ENCODE measurements at places on chromosomes 6 and 20.

DNA sequence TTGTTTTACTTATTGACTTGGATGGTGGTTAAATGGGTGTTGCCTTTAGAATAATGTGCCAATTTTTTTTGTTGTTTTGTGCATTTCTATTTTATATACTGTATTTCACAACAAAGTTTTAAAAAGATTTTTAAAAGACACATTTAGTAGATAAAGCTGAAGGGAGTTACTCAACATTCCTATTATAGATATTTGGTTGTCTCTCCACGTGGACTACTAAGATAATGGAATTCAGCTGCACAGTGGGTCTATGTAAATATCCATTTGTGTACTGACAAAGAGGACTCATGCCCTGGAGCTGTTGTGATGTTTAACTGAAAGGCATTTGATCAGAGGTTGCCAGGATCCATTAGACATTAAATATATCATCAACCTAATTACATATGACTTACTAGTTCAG lies 23.2 kb upstream of the FAM135A start:
- H3K4me3 ChIP-seq, result no peak overlapping the region
- no peaks in the 10 kb centered on the region for H3K27me3 ChIP-seq
- no peak overlapping the region for H3K27ac ChIP-seq
- no peak for DNase-seq
- no peaks in the 10 kb centered on the region for H3K4me1 ChIP-seq

GRCh38 chr6:35024551-35025054 lies 116.5 kb downstream of the TCP11 start:
- H3K27ac ChIP-seq, result peak overlapping the region; percentile 75
- H3K4me1 ChIP-seq, result peaks cover 68% of the 10 kb centered on the region
- no peaks in the 10 kb centered on the region for H3K36me3 ChIP-seq
- H3K27me3 ChIP-seq, result no peaks in the 10 kb centered on the region
- peak overlapping the region; percentile 31 for H3K4me3 ChIP-seq
- DNase-seq, result no peak

DNA sequence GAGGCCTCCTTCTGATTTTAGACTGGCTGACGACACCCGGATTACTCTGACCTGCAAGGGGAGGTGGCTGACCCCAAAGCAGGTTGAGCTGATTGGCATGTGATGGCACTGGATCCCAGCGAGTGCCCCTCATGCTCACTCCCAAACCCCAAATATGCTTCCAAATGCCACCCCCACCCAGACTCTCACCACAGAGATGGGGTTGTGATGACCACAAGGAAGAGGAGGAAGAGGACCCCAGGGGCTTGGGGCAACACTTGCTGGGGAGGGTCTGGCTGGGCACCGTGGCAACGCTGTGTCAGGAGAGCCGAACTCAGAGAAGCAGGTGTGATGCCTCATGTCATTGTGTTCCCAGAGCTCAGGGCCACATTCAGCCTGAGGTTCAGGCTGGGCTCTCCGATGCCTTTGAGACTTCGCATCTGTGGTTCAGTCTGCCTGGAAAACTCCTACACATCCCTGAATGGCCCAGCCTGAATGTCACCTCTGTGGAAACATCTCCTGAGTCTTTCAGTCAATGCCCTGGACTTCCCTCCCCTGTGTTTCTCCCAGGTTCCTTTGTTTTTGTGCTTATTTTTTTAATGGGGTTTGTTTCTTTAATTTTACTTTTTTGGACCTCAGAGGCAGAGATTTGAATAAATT lies 169.1 kb upstream of the PMEPA1 start:
- no peaks in the 10 kb centered on the region for H3K27me3 ChIP-seq
- no peak overlapping the region for H3K27ac ChIP-seq
- peaks cover 32% of the 10 kb centered on the region for H3K4me1 ChIP-seq
- no peak for DNase-seq
- no peaks in the 10 kb centered on the region for H3K36me3 ChIP-seq

DNA sequence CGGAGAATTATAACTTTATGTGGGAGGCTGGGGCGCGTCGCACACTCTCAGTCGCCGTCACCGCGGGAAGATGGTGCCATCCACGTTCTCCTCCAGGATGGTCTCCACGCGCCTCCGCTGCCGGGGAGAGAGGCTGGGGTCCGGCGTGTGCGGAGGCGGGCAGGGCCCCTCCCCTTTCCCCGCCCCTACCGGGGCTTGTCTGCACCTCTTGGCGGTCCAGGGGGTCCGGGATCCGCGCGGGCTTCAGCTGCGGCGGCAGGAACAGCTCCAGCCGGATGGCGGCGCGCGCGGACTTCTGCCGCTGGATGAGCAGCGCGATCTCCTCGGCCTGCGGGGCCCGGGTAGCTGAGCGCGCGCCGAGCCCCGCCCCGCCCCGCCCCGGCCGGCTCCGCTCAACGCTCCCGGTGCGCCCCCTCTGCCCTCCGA lies 807 bp downstream of the LKAAEAR1 start:
- peak overlapping the region; percentile 75 for H3K4me3 ChIP-seq
- H3K27ac ChIP-seq, result no peak overlapping the region
- H3K36me3 ChIP-seq, result no peaks in the 10 kb centered on the region
- peaks cover 33% of the 10 kb centered on the region for H3K4me1 ChIP-seq

DNA sequence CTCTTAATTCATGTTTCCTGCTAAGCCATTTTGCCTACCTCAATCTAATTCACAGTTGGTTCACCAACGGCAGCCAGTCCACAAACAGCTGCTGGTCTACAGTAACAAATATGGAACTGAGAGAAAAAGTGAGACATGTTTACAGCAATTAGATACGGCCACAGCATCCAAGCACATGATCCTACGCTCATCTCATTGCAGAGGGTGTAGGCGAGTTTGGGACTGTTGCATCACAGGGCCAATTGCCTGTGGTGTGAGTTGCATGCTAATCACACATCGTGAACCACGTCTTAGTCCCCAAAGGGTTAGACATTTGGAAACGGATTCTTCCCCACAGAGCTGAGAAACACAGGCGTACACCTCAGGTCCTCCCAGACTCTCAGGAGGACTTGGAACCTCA lies 166.9 kb downstream of the EYA2 start:
- H3K4me3 ChIP-seq, result no peak overlapping the region
- H3K27me3 ChIP-seq, result no peaks in the 10 kb centered on the region
- H3K36me3 ChIP-seq, result no peaks in the 10 kb centered on the region
- no peak for DNase-seq

GRCh38 chr6:38215225-38215624 lies 395.7 kb downstream of the ZFAND3 start:
- no peak overlapping the region for H3K27ac ChIP-seq
- no peaks in the 10 kb centered on the region for H3K36me3 ChIP-seq
- no peaks in the 10 kb centered on the region for H3K27me3 ChIP-seq
- DNase-seq, result no peak

GRCh38 chr20:50238081-50238800 lies 47.6 kb downstream of the CEBPB start:
- H3K4me3 ChIP-seq, result no peak overlapping the region
- H3K27me3 ChIP-seq, result no peaks in the 10 kb centered on the region
- H3K27ac ChIP-seq, result no peak overlapping the region

DNA sequence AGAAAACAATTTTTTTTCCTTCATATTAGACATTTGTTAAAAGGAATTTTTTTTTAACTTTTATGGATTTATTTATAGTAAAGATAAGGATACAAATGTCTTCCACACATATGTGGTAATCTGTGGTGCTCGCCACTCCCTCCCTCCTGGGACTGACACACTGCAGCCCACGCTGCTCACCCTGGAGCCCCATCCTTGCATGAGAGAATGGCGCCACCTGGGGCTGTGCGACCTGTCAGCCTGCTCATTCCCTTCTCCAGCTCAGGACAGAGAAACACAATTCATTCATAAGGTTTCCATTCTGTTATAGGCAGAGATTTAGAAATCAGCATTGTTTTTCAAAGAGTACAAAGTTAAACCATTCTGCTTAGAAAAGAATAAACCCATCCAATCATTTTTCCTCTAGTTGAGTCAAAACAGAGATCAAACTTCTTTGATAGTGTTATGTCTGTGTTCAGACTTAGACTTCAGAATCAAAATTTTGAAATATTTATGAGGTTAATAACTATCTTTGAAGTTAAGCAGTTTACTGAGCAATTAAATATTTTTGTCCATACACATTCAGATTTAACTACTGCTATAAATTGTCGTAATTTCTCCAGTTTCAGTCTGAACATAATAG lies 42.8 kb upstream of the DYNLRB1 start:
- peaks cover 4% of the 10 kb centered on the region for H3K36me3 ChIP-seq
- no peak for DNase-seq
- H3K27ac ChIP-seq, result peak overlapping the region; percentile 61
- no peaks in the 10 kb centered on the region for H3K27me3 ChIP-seq

- no peaks in the 10 kb centered on the region for H3K27me3 ChIP-seq
- DNase-seq, result no peak
- peaks cover 5% of the 10 kb centered on the region for H3K4me1 ChIP-seq
- H3K27ac ChIP-seq, result no peak overlapping the region
These were observed 4.4 kb upstream of the PLCB1 start for GRCh38 chr20:8127553-8128255.

DNA sequence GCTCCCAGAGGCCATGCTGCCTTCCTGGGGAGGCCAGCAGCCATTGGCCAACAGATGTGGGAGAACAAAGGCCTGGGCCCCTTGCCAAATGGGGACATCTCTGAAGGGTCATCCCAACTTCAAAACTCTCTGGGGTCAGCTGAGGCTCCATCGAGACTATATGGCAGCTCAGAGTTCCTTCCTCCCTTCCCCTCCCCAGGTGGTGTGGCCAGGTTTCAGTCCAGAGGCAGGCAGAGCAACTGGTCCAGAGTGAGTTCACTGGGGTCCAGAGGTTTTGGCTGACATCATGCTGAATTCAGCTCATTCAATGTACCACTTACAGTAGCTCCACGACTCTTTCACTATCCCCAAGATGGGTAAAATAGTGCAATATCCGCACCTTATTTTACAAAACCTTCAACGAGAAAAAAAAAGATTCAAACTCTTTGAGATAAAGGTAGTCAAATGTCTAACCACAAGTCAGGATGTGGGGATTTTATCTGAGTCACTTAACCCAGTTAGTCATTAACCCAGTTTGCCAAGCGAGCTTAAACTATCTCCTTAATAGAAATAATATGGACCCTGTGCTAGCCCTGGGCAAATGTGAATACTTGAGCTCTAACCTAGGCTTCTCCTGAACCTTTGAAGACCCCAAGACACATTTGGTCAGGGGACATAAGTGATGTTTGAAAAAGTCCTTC lies 108.4 kb upstream of the PLEKHG1 start:
- H3K27me3 ChIP-seq, result no peaks in the 10 kb centered on the region
- no peak overlapping the region for H3K27ac ChIP-seq
- no peaks in the 10 kb centered on the region for H3K4me1 ChIP-seq
- DNase-seq, result no peak

DNA sequence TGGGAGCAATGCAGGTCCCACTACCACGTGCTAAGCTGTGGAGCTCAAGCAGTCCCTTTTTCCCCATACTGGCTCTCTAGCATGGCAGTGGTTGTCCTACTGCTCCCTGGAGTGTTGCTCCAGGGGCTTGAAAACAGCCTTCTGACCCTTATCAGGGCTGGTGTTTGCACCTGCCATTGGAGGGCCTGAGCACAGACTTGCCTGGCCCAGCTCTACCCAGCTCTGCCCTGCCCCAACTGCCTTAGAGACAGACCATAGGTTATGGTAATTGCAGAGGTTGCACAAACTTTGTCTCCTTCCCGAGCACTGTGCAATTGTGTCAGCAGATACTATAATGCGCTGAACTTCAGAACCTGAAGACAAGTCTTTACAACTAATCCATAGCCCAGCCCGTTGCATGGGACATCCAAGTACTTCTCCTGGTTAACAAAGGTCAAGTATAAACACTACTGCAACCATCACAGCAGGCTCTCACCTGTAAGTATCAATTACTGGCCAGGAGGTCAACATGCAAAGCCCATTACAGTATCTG lies 58.7 kb downstream of the PDSS2 start:
- H3K27ac ChIP-seq, result no peak overlapping the region
- no peaks in the 10 kb centered on the region for H3K4me1 ChIP-seq
- H3K27me3 ChIP-seq, result no peaks in the 10 kb centered on the region
- no peak overlapping the region for H3K4me3 ChIP-seq

- no peak for DNase-seq
- peaks cover 20% of the 10 kb centered on the region for H3K36me3 ChIP-seq
- H3K4me1 ChIP-seq, result peaks cover 27% of the 10 kb centered on the region
- H3K27me3 ChIP-seq, result no peaks in the 10 kb centered on the region
- peak overlapping the region; percentile 10 for H3K27ac ChIP-seq
- H3K4me3 ChIP-seq, result no peak overlapping the region
These were observed 10.9 kb downstream of the SNX5 start for GRCh38 chr20:17957505-17958363.

DNA sequence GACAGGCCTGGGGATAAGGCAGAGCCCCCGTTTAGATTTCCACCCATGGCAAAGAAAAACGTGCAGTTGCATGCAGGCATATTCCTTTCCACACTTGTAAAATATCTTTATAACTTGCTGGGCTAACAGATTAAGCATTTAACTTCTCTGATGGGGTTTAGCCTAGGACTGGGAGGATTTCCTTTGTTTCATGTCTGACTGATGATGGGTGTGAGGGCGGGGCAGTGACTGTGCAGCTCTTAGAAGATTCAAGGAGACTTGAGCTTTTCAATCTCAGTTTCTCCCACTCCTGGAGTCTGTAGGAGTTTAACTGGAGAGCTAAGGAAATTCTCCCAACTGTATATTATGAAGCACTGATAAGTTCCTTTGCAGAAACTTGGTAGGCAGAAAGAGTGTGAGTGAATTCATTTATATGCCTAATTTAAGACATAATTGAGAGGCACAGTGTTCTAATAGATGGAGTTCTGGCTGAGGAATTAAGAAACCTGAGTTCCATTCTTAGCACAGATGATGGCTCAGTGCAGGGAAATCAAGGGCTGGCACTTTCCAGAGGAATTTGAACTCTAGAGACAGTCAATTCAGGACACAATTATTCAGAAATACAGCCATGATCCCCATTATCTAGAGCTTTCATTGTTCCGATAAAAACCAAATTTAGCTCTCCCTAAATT lies 214.6 kb upstream of the CNR1 start:
- H3K4me3 ChIP-seq, result peak overlapping the region; percentile 15
- no peaks in the 10 kb centered on the region for H3K27me3 ChIP-seq
- DNase-seq, result no peak
- peak overlapping the region; percentile 48 for H3K27ac ChIP-seq
- peaks cover 56% of the 10 kb centered on the region for H3K4me1 ChIP-seq

DNA sequence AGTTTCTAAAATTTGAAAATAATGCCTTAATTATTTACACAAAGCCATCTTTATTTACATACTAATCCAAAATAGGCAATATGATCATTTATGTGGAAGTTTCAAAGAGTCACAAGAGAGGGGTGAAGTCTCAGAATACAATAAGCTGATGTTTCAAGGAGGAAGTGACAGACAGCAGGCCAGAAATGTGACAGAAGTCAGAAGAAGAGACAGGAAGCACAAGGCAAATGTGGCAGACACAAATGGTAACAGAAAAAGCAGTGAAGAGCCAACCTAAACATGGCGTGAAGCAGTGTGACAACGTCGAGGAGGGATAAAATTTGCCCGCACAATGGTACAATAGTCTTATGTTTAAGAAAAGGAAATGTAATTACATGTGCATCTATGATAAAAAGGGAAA lies 59.8 kb downstream of the SHPRH start:
- H3K36me3 ChIP-seq, result peaks cover 17% of the 10 kb centered on the region
- H3K27ac ChIP-seq, result no peak overlapping the region
- DNase-seq, result no peak
- no peaks in the 10 kb centered on the region for H3K27me3 ChIP-seq

GRCh38 chr20:44959082-44959637 lies 1.0 kb downstream of the TOMM34 start:
- peaks cover 8% of the 10 kb centered on the region for H3K36me3 ChIP-seq
- peaks cover 20% of the 10 kb centered on the region for H3K4me1 ChIP-seq
- H3K4me3 ChIP-seq, result peak overlapping the region; percentile 87
- H3K27ac ChIP-seq, result peak overlapping the region; percentile 40

- H3K4me1 ChIP-seq, result peaks cover 13% of the 10 kb centered on the region
- H3K36me3 ChIP-seq, result no peaks in the 10 kb centered on the region
- H3K27me3 ChIP-seq, result no peaks in the 10 kb centered on the region
- peak overlapping the region; percentile 98 for H3K27ac ChIP-seq
- peak overlapping the region; percentile 91 for H3K4me3 ChIP-seq
- no peak for DNase-seq
These were observed 62.0 kb upstream of the HFE start for GRCh38 chr6:26025047-26025893.
